Kidney epithelial cell (primary cell): ENCODE measurements at places on chromosomes 3 and 15.

DNA sequence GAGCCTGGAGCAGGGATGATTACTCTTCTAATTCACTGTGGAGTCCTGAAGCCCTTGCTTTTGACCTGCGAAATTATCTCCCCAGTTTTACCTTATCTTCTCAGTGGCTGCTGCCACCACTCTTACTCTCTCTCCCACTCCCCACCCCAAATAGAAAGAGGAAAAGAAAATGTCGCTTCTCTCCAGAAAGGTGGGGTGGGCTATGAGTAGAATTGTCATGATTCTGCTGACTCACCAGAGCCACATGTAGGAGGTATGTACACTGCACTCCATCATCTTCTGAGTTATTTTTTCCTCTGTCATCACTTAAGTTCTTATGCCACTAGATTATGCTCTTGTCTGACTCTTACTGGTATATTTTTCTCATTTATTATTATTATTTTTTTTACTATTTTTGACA is 43.9 kb upstream of the TMEM158 start:
- no peak for DNase-seq

- no peak for DNase-seq
These were observed 334.9 kb downstream of the TBC1D5 start for GRCh38 chr3:17407576-17407975.

DNA sequence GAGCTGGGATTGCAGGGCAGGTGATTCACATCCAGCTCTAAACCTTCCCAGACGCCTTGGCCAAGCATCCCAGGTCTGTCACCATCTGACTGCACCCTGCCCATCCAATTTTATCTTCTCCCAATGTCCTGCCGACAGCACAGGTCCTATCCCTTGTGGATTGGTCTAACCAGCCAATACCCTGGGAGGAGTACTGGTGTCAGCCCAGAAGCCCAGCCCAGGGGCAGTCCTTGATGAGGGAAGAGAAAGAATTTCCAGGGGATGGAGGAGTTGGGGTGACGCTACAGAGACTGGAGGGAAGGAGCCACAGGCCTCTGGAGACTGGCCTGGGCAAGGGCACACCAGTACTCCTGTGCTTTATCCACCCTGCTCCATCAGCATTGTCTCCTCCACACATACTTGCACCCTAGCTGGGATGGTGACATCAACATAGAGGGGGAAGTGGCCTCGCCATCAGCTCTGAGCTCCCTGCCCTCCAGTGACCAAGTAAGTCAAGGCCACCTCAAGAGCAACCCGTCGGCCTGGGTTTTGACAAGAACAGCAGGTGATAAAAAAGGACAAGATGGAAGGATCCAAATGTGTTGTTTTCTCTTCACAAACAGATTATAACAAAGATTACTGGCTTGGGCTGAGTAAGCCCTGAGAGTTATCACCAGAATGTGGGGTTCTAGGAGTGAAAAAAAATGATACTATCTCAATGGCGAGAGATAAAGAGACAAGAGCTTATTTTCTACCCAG is 114.6 kb downstream of the AQP9 start:
- DNase-seq, result no peak

- DNase-seq, result peak; percentile 85
These were observed 38.1 kb upstream of the LEKR1 start for GRCh38 chr3:156787926-156788663.

- DNase-seq, result no peak
These were observed at the start of gene CPLX3 for GRCh38 chr15:74826364-74826819. CPLX3 (plus strand) TSS chr15:74826627; CDS start chr15:74826704, 77 bp downstream.

DNA sequence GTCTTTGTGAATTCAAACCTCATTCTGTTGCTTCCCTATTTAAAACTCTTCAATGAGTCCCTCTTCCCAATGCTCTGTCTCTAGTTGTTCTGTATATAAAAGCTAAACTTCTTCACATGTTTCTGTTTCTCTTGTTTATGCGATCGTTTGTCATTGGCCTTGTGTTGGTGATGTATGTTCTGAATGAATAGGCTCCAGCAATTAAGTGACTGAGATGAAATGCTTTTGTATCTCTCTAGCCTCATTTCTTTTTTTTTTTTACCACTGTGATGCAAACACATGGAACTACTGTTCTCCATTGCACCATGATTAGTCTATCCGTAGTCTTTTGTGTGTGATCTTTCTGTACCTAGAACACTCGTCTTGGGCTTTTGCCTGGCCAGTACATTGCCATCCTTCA is 380.5 kb upstream of the TPRG1 start:
- no peak for DNase-seq

GRCh38 chr3:7292362-7292761 is 431.4 kb downstream of the GRM7 start:
- DNase-seq, result no peak

DNA sequence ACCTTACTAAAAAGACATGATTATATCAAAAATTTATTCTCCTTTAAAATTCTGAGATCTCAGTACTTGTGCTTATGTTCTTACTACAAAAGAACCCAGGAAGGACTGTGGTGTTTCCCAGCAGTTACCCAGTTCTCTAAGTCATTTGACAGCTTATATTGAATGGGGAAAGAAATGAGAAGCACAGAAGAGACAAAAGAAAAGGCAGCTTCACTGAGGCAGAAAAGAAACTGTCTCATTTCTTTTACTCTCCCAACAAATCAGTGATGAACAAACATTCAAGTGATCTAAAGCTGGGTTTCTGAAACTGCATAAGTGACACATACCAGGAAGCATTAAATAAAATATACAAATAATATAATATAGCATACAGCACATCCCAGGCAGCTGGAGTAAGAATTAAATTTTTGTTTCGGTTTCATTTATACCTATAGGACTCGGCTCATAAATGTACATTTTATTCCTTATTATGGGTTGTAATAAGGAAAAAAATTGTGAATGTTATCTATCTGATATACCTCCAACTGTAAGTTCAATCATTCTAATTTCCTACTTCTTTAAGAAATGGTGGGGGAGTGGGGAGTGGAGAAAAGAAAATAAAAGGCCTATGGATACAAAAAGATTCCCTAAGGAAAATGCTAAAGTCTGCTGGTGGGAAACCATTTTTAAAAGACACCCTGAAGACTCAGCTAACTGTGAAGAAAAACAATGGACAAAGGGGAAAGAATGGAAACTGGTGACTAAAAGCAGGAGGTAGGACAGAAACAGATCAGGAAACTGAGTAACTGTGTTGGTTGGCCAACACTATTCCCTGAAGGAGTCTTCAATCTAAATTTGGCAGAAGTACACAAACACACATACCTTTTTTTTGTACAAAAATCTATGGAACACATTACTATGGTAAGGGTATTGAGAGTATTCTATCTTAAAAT is 156.8 kb downstream of the TBC1D5 start:
- no peak for DNase-seq

DNA sequence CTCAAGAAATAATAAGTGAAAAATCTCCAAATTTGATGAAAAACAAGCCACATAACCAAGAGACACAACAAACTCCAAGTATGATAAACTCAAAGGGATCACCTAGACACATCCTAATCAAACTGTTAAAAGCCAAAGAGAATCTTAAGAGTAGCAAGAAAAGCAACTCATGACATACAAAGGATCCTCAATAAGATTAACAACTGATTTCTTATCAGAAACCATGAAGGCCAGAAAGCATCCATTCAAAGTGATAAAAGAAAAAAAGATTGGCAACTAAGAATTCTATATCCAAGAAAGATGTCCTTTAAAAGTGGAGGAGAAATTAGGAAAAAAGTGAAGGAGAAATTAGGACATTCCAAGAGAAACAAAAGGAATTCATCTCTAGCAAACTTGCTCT is 23.5 kb downstream of the CHSY1 start:
- DNase-seq, result no peak

GRCh38 chr3:172096881-172097420 is 57.6 kb downstream of the FNDC3B start:
- no peak for DNase-seq

DNA sequence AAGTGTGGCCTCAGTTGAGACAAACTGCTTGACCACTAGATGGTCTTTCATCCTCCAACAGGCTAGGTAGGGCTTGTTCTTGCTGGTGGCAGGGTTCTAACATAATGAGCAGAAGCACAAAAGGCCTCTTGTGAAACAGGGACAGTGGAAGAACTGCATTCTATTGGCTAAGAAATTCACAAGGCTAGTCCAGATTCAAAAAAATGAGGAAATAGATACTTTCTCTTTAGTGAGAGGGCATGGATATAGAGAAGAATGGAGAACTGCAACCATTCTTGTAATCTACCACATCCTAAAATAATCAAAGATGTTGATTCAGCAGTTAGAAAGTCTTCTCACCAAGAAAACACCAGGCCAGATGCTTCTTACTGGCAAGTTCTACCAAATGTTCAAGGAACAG is 143.7 kb upstream of the LRIG1 start:
- DNase-seq, result no peak
